ENCODE measurements at places on chromosomes 6 and 20.

GRCh38 chr6:170108890-170109587 lies 181.8 kb downstream of the DLL1 start:
- DNase-seq = no peak

DNA sequence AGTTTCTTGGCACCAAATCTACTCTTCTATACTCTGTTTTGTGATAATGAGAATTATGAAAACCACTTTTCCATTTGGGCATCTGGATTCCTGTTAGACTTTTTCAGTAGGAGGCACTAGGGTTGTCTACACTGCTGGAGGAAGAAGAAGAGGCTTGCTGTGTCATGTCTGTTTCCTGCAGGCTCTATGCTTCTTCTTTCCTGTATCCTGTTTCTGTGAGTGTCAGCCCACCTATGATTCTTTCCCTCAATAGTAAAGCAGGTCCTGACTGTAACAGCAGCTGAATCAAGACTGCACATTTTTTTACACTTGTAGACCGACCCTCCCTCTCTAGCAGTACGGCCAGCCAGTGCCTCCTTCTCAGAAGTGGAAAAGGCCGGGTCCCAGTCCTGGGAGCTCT lies 603.9 kb downstream of the HDGFL1 start:
- DNase-seq = no peak

DNA sequence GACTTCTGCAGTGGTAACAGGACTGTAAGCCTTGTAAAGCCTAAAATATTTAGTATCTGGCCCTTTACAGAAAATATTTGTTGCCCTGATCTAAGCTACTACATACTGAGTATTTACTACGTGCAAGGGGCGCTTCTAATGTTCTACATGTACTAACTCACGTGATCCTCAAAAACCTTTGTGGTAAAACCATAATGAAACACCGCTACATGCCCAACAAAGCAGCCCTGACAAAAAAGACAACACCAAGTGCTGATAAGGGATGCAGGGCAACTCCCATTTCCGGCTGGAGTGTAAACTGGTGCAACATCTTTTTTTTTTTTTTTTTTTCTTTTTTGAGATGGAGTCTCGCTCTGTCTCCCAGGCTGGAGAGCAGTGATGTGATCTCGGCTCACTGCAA lies 85.0 kb downstream of the SULF2 start:
- no peak for DNase-seq

DNA sequence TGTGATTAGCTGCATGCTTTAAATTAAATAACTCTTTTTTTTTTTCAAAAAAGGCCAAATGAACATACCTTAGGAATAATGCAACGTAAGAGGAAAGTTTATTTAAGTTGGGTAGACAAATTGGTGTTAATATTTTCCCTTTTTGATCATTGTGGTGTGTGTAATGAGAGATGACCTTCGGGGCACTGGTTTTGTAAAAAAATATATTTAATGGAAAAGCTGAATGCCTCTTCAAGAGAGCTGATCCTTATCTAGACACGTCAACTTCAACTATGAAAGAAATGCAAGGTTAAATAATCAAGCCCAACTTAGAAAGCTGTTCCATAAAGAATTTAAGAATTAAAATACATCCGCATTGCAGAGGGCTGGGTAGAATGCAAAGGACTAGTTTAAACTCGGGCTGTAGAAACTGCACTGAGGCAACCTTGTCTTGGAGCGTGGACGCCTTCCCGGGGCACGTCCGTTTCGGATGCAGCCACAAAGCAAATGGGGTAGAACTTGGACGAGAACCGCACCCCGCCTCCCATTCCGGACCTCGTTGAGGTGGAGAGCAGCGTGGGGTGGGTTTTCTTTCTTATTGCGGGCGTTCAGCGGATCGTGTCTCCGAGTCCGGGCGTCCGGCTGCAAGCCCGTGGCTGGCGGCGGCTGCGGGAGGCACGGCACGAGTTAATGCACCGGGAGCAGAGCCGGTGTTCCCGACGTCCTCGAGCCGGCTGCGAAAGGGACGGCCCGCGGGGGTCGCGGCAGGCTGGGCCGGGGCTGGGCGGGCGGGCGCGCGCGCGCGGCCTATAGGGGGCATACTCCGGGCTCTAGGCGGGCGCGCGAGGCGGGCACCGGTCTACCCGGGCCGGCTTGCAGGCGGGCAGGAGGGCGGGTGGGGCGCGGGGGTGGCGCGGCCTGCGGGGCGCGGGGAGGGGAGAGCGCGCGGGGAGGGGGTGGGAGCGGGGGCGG lies 1.9 kb downstream of the JARID2 start:
- no peak for DNase-seq

GRCh38 chr20:17956099-17956685 lies 12.4 kb downstream of the SNX5 start:
- no peak for DNase-seq

DNA sequence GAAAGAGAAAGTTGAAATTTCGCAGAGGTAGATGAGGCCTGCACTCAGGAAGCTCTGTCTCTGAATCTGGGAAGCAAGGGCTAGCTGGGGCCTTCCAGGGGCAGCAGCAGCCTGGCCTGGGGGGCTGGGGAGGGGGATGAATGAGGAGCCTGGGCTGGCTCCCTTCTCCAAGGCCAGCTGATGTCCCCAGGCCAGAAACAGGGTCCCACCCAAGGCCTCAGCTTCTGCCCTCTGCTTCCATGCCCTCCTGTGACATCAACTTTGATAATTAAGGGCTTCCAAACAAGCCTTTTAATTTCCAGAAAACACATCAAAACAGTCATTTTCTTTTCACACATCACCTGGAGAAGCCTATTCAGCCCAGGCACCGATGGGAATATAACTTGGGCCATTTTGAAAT lies 15.4 kb downstream of the TFAP2A start:
- DNase-seq = no peak

DNA sequence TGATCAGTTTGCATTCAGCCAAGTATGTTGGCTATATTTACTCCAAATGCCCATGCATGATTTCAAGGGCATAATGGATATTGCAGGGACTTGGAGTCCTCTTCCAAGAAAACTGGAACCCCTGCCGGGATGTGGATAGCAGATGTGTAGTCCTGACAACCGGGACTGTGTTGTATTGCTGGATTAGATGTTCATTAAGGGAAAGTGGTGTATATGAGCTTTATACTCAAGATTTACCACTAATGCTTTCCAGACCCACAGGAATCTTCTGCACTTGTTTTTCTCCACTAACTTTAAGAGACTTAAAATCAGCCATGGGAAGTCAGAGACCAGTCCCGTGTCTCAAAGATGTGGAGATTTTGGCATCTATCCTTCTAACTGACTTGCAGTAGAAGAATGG lies 770.9 kb downstream of the HDGFL1 start:
- no peak for DNase-seq

- no peak for DNase-seq
Measured at GRCh38 chr6:69795469-69796072, 1.2 kb downstream of the LMBRD1 start.

- no peak for DNase-seq
Measured at GRCh38 chr6:13049666-13050254, 278.6 kb downstream of the TBC1D7 start.

DNA sequence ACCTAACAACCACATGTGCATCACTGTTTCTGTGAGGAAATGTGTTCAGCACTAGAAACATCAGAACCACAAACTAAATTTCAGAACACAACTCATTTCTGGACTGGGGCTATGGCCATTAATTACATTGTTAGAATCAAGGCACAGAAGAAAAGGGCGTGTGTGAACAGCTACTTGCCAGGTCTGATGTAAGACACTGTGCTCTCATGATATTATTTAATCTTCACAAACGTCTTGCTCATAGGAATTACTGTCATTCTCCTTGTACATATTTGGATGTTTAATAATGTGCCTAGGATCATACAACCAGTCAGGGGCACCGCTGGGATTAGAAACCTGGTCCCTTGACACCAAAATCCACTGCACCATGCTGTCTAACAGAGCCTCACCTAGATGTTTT lies 14.8 kb downstream of the ADGRF1 start:
- no peak for DNase-seq

- DNase-seq = no peak
Measured at GRCh38 chr20:11080010-11080409, 406.2 kb upstream of the JAG1 start.

DNA sequence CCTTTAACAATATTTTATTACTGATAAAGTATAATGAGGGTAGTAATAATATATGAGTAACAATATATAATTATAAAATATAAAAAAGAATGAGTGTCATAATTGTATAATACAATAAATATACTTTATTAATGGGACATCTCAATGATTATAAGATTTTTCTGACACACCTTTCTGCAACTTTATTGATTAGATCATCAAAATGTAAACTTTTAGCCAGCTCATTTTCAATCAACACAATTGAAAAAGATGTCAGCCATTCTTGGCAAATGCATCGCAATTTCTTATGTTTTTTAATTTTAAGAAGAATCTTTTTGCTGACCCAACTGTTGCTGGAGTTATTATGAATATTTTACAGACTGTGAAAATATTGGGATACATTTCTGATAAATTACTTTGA lies 132.4 kb upstream of the RNF217 start:
- no peak for DNase-seq

DNA sequence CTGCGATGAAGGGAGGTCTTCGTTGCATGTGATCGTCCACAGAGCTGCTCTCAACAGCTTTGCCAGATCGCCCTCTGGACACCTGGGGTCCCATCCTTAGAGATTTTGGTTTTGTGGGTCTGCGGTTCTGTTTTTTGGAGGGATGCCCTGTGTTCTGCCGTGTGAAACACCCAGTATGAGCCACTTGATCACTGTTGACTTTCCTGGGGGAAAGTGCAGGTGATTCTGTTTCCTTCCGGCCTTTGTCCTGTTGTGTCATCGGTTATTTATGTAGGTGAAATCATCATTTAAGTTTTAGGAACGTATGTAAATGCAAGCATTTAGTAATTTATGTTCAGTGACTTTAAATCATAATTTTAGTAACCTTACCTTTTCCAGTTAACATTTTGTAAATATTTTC lies 56.4 kb upstream of the SLC22A1 start:
- no peak for DNase-seq

- no peak for DNase-seq
Measured at GRCh38 chr6:108993876-108994275, 100.8 kb downstream of the SESN1 start.

DNA sequence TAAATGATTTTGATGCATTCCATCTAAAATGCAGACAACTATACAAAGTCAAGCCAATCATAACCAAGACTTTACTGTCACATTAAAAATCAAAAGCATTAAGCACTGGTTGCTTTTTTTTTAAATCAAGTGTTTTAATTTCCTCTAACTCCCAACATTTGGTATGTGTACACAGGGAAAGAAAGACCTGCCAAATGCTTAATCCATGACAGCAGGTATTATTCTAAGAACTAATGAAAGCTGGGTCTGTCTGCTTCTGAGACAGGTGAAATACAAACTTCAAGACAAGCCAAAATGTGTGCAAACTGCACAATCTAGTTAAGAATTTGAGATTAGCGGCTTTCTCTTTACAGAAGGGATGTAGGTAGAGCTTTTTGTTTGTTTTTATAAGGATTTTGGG lies 126.1 kb downstream of the GMDS start:
- DNase-seq = no peak

- DNase-seq = no peak
Measured at GRCh38 chr6:50353603-50354002, 303.9 kb upstream of the DEFB112 start.

DNA sequence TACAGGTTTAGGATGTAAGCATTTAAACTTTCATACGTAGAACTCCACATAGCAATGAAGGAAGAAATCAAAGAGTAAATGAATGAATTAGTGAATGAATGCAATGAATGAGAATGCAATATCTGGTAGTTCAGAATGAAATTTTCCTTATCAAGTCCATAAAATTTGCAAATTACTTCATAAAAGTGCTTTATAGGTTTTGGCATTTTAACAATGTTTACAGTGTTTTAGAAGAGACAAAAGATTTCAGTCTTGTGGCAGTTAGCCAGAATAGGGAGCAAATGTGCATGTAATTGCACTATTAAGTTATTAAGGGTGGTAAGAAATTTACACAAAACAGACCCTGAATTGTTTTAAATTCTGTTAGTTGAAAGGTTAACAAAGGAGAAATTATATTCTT lies 739.4 kb upstream of the FLRT3 start:
- DNase-seq = no peak

- DNase-seq = no peak
Measured at GRCh38 chr6:89842228-89842627, 12.5 kb downstream of the CASP8AP2 start.

DNA sequence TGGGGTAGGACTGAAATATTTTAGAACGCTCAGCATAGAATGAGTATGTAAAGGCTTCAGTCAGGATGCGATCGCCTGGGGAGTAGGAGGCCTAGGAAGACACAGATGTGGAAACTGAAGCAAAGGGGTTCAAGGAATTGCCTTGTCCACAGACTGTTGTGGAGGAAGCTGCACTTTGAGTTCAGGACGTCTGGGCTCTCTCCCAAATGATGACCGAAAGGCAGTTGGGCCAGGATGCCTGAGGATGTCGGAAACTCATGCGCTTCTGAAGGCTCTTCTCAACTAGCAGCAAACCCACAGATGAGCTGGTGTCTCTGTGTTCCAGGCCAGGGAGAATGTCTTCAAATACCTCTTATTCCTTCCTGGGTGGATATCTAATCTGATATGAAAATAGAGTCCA lies 146.2 kb upstream of the SULF2 start:
- DNase-seq = no peak

GRCh38 chr20:45311589-45312211 lies 3.6 kb upstream of the MATN4 start:
- DNase-seq = peak; percentile 60

GRCh38 chr6:1911474-1911873 lies 301.8 kb downstream of the FOXC1 start:
- no peak for DNase-seq

GRCh38 chr20:1734269-1734858 lies 76.8 kb upstream of the SIRPG start:
- DNase-seq = peak; percentile 64

All from CD4-positive, alpha-beta T cell treated with Interleukin-4 for 1 hour (primary cell).